ENCODE measurements at places on chromosomes 1 and 21.
A peak's percentile ranks its signal among the peaks of the same experiment; 100 is the strongest.

DNA sequence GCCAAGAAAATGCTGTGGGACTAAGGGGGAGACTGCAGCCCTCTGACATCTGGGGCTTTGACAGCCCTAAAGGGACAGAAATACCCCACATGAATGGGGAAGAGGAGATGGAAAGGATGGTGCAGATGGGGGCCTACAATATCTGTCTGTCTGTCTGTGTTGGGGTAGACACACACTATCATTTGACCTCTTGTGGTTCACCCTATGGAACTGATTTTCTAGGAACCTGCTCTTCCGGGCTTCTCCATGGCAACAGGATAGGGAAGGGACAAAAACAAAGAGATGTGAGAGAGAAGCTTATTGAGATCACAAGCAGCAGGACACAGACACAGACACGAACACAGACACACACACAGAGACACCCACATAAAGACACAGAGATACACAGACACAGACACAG lies 17.1 kb downstream of the KIF21B start:
- DNase-seq = no peak

GRCh38 chr1:109252167-109252892 lies 3.0 kb downstream of the CELSR2 start:
- no peak for DNase-seq

- DNase-seq = no peak
These were observed 156.0 kb downstream of the TGFB2 start for GRCh38 chr1:218501161-218501560.

- no peak for DNase-seq
These were observed 4.7 kb downstream of the ZBTB7B start for GRCh38 chr1:155007251-155007828.

DNA sequence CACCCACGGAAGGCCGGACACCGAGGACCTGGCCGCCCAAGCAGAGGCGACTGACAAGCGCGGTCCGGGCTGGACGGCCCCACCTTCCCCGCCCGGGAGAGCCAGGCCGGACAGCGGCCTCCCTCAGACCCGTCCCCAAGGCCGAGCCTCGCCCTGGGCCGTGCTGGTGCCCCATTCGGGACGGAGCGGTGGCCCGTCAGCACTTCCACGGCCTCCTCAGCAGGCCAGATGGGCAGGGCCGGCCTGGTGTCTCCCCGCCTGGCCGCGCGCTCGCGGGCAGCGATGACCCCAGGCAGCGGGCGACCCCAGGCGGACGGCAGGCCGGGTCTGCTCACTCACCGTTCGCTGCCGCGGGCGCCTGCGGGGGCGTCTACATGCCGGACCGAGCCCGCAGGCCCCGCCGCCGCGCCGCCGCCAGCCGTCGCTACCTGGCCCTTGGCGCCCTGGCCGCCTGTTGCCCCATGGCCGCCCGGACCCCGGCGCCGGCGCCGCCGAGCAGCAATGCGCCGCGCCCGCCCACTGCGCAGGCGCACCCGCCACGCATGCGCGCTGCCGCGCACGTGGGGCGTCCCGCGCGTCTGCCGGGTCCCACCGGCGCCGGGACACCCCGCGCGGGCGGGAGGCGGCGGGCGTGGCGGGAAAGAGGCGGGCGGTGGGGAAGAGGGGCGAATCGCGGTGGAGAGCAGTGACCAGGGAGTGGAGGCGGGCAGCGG lies at the start of gene NADK:
TSS of gene NADK (minus strand) at position 521 of the 713 bp plus-strand sequence. CDS start 13,064 bp downstream, outside the sequence.
- peak; percentile 35 for DNase-seq

- DNase-seq = no peak
These were observed 35.0 kb upstream of the ARHGAP29 start for GRCh38 chr1:94272388-94272787.

DNA sequence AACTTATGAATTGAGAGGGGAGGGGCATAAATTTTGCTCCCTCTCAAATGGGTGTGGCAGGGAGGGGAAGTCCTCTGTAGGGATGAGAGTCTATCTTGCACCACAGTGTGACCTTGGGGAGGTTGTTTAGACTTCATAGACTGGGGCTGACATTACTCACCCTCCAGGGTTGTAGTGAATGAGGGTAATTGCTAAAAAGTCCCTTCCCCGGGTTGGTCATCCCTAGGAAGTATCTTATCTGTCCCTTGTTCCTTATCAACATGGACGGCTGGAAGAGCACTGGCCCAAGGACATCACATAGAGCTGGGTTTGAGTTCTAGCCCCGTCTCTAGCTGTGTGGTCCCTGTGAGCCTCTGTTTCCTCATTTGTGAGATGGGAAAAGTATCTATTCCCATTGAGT lies 52.4 kb upstream of the SLC2A1 start:
- DNase-seq = no peak

- DNase-seq = no peak
These were observed 6.1 kb downstream of the CD1C start for GRCh38 chr1:158295791-158296190.

DNA sequence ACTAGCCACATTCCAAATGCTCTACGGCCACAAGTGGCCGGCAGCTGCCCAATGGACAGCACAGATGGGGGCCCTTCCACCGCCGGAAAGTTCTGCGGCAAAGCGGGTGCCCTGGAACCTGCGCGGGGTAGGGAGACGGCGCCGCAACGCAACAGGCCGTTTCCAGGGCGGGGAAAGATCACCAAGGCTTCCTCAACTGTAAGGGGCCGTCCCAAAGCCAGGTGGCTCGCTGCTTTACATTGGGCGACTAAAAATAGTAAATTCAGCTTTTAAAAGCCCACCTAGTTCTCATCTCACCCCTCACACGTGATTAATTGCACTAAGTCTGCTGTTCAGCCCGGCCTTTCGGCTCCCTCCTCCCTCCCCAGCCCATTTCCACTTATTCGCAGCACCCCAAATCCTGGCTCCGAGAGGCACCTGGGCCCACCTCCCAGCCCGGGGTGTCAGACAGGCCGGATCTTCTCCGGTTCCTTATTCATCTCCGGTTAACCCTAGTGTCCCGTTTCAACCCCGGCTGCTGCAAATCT lies 643 bp downstream of the CFAP298 start:
- DNase-seq = no peak

GRCh38 chr1:230807029-230807428 lies 59.8 kb downstream of the CAPN9 start:
- no peak for DNase-seq

GRCh38 chr1:99327357-99327756 lies 63.1 kb downstream of the PLPPR4 start:
- DNase-seq = no peak

DNA sequence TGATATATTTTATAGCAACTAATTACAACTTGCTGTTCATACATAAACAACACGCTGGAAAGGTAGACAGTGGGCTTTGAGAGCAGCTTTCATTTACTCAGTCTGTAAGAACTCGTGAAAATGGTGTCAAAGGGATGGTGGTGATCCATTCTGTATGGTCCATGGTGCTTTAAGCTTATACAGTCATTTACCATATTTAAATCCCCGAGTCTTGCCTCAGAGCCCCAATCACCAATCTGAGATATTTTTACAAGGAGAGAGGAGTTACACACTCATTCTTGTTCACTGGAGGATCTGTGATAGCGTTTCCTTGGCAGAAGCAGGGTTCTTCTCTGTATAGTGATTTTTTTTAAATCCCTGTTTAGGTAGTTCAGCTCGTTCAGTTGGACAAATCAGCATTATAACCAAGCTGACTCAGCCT lies 694.6 kb downstream of the USP25 start:
- DNase-seq = no peak

- DNase-seq = no peak
These were observed 29.6 kb downstream of the CHIA start for GRCh38 chr1:111320066-111320879.

DNA sequence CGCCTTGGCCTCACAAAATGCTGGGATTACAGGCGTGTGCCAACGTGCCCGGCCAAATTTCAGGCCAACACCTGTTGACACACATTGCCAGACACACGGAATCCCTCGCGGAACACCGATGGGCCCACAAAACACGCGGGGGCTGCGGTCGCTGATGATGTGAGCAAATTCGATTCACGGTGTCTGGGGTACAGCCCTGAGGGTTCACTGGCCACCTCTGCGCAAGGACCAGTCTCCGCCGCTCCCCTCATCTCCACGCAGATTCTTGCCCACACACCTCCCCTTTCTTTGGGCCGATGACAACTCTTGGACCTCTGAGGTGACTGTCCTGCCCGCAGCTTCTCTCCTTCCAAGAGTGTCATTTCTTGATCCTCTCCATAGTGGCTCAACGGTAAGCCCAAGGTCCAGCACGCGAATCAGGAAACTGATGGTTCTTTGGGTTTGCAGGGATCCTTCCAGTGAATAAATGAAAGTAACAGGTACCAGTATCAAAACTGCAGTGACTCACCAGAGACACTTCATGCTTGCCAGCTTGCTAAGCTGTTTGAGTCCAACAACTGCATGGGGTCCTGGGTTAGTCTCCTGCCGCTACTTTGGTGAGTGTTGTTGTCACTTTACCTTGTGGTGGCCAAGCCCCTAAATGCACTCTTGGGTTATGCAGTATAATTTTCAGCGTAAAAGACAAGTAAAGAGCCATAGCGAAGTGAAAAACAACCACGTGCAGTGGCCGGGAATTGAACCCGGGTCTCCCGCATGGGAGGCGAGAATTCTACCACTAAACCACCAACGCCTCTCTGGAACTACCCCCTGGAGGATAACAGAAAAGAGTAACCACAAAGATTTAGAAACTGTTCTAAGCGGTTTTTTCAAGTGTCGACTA lies 11.0 kb upstream of the RNU1-3 start:
- DNase-seq = no peak

DNA sequence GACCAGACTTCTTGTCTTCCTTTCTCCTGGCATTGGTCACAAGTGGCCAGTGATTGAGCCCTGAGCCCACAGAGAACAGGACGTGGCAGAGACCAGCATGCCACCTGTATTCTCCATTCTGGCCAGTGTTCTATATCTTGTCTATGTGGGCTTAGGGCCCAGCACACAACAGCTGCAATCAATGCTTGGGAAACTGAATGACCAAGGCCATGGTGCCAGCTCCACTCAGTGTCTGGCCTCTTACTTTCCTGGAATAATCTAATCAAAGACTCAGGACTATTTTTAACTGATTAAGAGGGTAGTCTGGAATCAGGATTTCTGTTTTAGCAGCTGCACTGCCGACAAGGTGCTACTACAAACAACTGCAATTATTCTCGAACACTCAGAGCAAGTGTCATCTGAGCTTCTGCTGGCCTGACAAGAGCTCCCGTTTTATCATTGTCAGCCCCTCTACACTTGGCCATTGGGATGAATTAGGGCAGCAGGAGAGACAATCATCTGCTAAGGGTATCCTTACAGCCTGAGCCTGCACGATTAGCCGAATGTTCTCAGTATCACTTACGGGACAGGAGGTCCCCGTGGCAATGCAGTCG lies 74.4 kb upstream of the GRIK3 start:
- DNase-seq = no peak

Measured in GOT3 (cell line).